ENCODE measurements at places on chromosomes 11 and 22.

DNA sequence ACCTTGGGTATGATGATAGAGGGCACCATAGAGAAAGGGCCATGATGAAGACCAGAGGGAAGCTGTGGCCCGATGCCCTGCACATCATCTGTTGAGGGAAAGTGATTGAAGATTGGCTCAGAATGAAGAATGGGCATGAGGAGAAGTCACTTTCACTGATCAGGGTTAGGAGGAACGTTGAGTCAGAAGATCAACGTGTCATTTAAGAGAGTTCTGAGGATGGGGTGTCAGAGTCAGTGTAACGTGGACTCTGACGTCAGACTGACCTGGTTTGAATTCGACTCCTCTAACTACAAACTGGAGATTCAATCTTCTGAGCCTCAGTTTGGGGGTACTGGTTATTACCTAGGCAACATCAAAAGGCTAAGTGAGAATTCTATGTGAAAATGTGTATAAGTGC is 352.6 kb downstream of the DDX10 start:
- no peak for DNase-seq

DNA sequence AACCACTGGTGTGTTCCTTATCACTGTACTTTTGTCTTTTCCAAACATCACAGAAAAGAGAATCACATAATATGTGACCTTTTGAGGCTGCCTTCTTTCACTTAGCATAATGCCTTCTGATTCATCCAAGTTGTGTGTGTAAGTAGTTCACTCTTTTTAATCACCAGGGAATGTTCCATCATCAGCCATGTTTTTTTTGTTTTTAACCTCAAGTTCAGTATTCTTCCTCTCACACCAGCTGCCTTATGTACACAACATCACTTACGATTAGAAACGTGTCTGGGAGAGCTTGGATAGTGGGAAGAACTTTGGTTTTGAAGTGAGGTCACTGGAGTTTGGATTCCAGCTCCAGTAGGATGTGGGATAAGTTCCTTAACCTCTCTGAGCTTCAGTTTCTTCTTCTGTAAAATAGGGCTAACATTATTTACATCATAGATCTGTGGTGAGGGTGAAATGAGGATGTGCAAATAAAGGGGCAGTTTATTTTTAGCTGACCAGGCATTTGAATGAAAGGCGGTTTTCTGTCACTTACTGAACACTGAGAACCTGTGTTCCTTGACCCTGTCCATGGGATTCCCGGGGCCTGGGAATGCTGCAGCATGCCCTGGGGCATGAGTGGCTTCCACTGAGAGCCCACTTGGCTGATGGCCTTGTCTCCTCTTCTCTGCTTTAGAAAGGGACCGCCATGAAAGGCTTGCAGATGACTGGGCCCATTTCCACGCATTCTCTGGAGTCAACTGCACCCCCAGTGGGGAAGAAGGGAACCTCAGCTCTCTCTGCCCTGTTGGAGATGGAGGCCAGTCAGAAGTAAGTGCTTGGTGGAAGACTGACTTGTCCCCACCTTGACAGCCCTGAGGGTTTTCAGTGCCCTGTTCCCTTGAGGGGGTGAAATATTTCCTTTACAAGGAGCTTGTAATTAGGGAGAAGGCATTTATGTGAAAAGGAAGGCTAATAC is 92.6 kb downstream of the DEPDC5 start:
- no peak for DNase-seq

DNA sequence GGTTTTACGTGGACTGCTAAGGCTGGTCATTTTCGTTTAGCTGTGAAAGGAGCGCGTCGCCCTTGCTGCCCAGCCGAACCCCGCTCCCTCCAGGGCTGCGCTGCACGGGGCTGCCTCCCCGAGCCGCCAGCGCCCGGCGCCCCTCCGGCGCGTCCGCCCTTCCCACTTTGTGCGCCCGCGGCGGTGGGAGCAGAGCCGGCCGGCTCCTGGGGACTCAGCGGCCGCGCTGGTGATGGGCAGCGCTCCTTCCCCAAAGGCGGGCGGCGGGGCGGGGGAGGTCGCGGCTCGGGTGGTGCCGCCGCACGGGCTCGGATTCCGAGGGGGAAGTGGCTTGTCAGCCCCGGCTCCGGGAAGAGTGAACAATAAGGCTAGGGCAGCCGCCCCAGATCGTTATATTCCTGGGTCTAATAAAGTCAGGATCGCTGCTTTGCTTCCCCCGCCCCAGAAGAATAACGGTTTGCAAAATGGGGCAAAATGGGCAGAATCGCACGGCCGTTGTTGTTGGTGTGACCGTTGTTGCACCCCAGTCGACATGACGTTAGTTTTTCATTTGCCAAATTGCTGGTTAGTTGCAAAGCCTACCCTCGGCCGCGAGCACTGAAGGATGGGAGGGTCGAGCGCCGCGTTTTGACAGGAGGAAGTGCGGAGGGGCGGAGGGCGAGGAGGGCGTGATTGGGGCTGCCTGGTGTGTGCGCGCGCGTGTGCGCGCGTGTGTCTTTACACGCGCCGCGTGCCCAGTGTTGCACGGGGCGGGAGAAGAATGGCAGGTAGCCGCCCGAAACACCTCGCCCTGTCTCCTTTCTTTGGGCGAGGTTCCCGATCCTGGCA is 745 bp downstream of the NCAM1 start:
- peak; percentile 69 for DNase-seq

GRCh38 chr11:1810761-1811160 is 24.0 kb upstream of the SYT8 start:
- DNase-seq: no peak

DNA sequence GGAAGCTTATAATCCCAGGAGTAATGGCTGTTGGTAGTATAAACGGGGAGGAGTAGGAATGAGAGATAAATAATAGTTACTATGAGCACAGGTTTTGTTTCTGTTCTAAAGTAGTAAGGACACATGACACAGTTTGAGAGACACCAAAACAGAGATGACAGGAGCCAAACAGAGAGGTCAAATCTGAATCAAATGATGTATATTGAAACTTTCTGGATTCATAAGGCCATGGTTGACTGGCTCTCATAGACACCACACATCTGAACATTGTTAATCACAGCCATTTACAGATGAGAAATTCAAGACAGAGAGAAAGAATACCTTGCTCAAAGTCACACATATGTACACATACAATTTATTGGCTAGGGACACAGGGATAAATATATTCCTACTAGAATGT is 63.4 kb upstream of the UCP3 start:
- no peak for DNase-seq

DNA sequence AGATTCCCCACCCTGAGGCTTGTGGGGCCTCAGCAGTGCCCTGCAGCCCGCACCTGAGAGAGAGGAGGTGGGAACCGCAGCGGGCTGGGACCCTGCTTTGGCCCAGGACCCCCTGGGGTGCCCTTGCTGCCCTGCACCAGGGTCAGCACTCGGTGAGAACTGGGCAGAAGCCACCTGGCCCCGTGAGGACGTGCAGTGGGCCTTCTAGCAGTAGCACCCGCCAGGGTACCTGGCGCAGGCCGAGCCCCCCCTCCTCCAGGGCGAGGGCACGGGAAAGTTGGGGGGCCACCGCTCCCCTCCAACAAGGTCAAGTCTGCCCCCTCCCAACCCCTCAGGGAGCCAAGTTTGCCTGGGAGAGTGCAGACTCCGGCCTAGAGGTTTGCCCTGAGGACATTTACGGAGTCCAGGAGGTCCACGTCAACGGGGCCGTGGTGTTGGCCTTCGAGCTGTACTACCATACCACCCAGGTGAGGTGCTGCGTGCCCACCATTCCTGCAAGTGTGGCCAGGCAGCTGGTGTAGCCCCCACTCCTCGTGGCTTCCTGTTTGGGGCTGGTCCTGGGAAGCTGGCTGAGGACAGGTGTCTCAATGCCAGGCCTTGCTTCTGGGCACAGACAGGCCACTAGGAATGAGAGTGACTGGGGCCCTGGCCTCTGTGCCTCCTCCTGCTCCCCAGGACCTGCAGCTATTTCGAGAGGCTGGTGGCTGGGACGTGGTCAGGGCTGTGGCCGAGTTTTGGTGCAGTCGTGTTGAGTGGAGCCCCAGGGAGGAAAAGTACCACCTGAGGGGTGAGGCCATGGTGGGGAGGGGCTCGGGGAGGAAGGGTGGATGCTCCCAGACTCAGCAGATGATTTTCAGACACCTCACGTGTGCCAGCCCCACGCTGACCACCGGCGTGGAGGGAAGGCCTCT is 3.5 kb downstream of the PGGHG start:
- no peak for DNase-seq

GRCh38 chr11:19279451-19279850 is 38.7 kb upstream of the E2F8 start:
- DNase-seq: no peak

DNA sequence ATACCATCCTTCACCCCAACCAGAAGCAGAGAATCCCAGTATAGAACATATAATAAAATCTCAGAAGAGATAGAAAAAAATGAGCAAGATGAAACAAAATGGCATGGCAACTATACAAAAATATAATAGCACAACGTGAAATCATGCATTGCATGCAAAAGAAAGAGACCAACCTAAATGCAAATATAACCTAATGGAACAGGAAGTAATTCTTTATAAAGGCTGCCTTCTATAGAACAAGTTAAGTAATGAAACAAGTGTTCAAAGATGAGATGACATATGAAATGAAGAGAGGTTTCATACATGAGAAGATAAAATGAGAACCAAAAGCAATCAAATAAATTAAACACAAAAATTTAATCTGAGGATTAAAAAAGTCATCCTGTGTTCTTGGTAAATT is 18.5 kb upstream of the ARHGAP20 start:
- no peak for DNase-seq

DNA sequence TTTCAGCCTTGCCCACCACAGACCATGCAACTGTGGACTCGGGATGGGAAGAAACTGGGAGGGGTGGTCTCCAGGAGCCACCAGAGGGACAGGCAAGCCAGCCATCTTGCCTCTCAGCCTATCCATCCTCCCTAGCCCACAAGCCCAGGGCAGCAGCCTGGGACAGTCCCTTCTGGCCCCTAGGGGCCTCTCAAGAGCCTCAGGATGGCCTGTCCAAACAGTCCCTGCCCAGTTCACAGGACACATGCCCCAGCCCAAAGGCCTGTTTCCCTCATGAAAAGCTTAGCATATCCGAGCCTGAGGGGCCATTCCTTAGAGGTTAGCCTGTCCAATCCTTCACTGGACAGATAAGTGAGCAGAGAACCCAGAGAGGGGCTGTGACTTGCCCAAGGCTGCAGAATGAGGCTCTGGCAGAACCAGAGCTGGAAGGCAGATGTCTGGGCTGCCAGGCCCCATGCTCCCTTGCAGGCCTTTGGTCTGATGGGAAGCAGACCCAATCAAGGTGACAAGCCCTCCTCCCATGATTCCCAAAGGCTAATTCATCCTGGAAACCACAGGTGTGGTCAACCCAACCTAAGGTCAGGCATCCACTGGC is 28.2 kb downstream of the LRRC10B start:
- DNase-seq: no peak

- DNase-seq: no peak
These were observed 412.4 kb downstream of the BUD13 start for GRCh38 chr11:116360221-116360941.

- DNase-seq: peak; percentile 58
These were observed 63.3 kb downstream of the SYN3 start for GRCh38 chr22:32994898-32995297.

- DNase-seq: no peak
These were observed 22.4 kb upstream of the THY1 start for GRCh38 chr11:119445379-119445778.

DNA sequence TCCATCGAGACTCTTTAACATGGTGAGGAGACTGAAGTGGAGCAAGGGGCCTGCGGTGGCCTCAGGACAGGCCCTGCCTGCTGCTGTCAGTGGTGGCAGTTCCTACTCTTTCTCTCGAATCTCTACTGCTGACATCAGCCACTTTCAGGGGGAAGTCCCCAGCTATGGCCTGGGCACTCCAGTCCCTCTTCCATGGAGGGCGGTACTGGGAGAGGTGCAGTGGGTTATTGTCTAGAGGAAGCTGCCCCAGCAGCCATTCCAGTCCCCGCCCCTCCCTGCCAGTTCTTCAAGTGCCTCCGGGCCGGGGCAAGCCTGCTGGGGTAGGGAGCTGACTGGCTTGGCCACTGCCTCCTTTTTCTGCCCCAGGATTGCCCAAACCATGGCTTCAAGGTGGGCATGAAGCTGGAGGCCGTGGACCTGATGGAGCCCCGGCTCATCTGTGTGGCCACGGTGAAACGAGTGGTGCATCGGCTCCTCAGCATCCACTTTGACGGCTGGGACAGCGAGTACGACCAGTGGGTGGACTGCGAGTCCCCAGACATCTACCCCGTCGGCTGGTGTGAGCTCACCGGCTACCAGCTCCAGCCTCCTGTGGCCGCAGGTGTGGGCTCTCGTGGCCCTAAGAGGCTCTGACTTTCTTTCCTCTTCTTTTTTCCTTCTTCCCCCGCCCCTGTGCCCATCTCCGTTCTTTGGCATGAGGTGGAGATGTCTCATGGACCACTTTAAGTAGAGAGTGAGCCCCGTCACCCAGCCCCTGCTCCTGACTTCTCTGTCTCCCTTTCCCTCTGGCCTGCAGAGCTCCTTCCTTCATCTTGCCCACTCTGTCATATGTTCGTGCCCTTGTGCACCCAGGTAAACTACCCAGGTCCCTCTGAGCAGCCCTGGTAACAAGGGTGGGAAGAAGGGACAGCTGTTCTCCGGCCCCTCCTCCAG is 13.7 kb downstream of the CHADL start:
- DNase-seq: no peak

- DNase-seq: no peak
These were observed 35.6 kb upstream of the SYT7 start for GRCh38 chr11:61616434-61616833.

- DNase-seq: no peak
These were observed 7.5 kb downstream of the HMBS start for GRCh38 chr11:119091966-119092879.

DNA sequence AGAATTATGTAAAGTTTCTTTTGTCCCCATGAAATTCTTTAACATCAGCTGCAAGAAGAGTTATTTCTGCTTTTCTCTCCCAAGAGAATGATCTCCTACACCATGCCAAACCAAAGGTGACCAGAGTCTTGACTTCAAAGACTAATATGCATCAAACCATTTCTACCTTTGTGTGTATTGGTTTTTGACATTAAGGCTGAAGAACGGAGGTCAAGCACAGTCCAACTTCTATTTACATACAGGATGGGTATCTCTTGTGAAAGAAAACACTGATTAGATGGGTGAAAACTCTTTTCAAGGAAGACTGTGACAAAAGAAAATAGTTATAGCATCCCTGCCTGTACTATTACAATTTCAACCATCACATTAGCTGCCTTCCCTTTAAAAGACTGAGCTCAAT is 256.3 kb downstream of the CADM1 start:
- no peak for DNase-seq

- DNase-seq: no peak
These were observed 39.2 kb downstream of the CEP164 start for GRCh38 chr11:117366875-117367274.

DNA sequence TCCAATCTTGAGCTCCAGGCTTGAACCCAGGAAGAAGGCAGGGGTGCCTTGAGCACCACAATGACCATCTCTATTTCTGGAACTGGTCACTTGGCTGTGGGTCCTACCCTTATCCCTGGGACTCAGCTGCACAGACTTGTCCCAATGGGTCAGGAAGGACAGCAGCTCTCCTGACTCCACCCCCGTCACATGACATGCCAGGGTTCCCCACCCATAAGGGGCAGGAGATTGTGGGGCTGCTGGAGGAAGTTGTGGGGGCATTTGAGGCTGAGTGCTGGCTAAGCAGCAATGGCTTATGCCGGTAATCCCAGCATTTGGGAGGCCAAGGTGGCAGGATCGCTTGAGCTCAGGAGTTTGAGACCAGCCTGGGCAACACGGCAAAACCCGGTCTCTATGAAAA is 56.2 kb downstream of the NFAM1 start:
- no peak for DNase-seq
